Activated T-cell treated with anti-CD3 and anti-CD28 coated beads for 1 hour (primary cell): ENCODE measurements at places on chromosomes 6 and 20.

GRCh38 chr20:38986663-38987062, 24.5 kb downstream of the DHX35 start:
- DNase-seq, result no peak

DNA sequence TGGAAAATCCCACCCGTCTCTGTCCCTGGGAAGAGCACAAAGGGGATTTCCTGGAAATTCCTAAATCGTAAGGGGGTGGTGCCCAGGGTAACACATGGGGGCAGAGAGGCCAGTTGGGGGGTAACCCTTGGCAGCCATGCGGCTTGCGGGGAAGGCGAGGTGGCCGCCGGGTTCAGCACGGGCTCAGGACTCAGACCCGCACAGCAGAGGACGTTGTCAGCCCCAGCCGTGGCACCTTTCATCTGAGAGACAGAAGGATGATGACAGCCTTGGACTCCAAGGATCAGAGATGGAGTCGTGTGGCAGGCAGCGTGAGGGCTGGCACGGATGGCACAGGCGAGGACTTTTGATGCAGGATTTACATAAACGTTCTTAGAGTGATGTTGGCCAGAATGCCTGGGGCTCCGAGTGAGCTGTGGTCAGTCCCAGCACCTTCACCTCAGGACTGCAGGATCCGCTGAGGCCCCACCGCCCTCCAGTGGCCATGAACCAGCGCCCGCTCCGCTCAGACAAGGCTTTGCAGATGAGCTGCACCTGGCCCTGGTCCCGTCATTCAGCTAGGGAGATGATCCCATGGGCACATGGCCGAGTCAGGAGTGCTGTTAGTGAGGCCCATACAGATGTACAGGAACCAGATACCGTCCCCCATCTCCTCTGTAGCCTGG, 190.3 kb downstream of the TAF4 start:
- no peak for DNase-seq

DNA sequence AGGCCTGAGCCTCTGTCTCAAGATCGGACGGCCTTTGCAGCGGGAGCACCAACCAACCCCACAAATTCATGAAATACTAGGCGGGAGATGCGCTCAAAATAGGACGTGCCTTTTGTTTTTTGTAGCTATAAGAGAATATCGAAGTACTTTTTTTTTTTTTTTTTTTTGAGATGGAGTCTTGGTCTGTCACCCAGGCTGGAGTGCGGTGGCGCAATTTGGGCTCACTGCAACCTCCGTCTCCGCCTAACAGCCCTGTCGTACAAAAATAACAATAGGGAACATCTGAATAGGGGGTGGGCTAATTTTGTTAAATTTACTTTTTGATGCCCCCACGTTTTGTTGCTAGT, 5.9 kb upstream of the TUBB2A start:
- DNase-seq, result no peak

DNA sequence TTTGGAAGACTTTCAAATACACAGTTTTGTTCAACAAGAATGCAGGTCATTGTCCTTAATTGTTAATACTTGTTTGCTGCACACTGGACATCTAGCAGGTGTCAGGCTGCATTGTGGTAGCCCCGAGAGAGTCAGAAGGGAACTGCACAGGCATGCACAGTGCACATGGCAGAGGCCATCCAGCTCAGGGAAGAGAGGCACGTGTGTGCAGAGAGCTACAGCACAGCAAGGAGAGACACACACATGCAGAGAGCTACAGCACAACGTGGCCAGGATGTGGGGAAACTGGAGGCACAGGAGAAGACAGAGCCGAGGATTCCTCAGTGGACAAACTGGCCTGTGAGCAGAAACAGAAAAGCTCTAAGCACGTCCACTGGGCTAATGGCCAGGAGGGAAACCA, 272.0 kb downstream of the SMOC2 start:
- DNase-seq, result no peak

GRCh38 chr6:156857573-156857972, 80.4 kb downstream of the ARID1B start:
- DNase-seq, result no peak

- DNase-seq, result no peak
Observed at GRCh38 chr20:61879694-61880093, 186.0 kb downstream of the TAF4 start.

DNA sequence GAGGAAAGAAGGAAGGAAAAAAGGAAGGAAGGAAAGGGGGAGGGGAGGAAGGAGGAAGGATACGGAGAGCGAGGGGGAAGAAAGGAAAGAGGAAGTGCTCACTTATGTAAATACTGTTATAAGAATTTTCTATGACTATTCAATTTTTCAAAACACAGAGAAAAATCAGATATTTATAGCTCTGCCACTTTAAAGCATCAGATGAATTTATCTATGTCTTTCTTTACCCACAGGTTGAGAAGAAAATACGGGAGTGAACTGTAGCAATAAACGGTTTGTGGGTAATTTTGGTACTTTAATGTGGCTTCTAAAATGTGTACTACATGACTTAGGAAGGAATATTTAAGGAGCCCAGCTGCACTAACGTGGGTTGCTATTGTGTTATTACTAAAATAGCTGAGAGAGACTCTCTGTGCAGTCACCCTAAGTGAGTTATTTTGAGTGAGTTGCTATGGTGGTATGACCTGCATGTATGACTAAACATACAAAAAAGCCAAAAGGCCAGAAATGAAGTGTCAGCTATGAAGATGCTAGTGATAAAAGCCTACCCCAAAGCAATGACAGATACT, 225.5 kb downstream of the SOD2 start:
- no peak for DNase-seq

- no peak for DNase-seq
Observed at GRCh38 chr6:124963831-124964763, 1.9 kb downstream of the RNF217 start.

GRCh38 chr6:119476554-119476953, 127.0 kb upstream of the MAN1A1 start:
- DNase-seq, result no peak

DNA sequence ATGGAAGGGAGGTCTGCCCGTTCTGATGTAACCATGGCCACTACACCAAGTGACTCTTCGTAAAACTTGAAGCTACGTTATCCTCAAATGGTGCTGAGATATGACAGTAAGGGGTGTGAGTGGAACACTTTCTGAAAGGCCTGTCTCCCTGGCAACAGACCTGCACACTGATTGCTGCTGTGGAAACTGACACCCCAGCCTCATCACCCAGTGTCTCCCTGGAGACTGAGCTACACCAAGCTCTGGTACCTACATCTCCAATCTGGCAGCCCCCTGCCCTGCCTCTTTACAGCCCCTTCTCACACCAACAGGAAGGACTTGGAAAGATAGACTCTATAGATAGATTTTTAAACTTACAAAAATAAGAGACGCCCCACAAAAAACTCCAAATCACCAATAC, 13.2 kb downstream of the PI16 start:
- no peak for DNase-seq

- no peak for DNase-seq
Observed at GRCh38 chr6:146851837-146852236, 253.1 kb downstream of the ADGB start.

GRCh38 chr6:19880066-19880465, 42.9 kb downstream of the ID4 start:
- DNase-seq, result no peak
